ENCODE measurements at places on chromosomes 2 and 18.
A peak's percentile ranks its signal among the peaks of the same experiment; 100 is the strongest.

DNA sequence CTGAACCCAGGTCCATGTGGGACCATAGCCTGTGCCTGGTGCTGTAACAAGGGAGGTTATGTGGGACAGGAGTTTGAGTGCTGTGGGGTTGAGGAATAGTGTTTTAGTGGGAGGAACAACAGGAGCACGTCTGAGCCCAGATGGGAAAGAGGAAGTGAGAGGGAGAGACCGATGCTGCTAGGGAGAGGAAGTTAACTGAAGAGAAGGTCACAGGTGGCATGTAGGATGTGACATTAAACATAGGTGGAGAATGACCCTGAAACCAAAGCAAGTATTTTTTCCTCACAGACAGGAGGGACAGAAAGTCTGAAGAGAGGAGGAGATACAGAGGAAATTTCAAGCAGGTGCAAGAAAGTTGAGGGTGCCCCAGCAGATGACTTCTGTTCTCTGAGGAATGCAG, 87.8 kb downstream of the ACOXL start:
- no peak for DNase-seq

DNA sequence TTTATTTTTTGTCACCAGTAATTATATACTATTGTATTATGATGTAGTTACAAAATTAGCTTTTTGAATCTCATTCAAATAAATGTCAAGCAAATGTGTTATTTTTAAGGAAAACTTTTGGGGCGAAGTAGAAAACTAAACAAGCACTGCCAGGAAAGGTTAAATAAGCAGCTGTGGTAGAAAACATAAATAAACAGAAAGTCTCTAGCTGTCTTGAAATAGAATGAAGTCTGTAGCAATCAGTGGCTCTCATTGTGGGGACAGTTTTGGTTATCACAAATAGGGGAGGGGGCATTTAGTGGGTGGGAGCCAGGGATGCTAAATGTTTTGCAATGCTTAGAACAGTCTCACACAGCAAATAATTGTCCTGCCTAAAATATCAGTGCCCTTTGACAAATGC, 3.4 kb downstream of the INSIG2 start:
- no peak for DNase-seq

DNA sequence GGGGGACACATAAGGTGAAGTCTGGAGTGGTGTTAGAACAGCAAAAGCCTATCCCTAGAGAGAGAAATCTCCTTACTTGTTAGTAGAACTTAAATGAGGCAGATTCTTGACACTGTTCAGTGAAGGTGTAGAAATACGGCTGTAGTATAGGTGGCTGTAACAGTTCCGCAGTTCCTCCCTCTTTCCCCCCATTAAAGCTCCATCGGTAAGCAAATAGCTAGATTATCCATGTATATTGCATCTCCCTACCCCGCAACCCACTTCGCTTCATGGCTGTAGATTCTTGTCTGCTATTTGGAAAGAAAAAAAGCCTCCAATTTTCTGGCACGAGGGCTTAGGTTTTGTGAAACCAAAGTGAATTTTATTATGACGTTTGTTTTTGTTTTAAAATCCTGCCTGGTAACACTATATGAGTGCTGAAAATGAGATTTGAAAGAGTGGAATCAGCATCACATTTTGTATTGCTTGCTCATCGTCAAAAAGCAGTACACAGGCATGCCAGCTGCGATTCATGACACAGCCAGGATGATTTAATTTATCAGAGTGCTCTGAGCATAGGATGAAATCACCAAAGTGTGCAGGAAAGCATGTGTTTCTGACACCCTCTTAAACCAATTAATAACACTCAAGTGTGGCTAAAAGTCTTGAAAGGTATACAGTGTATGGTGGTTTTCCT, 1.4 kb downstream of the FAM171B start:
- no peak for DNase-seq

DNA sequence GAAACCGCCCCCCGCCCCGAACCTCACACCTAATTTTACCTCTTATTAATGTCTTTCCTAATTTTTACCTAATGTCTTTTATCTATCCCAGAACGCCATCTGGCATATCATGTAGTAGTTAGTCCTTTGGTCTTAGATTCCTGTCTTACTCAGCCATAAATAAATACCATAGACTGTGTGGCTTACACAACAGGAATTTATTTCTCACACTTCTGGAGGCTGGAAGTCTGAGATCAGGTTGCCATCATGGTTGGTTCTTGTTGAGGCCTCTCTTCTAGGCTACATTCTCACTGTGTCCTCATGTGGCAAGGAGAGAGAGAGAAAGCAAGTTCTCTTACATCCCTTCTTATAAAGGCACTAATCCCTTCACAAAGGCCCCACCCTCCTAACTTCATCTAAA, 46.8 kb downstream of the RHBDD1 start:
- no peak for DNase-seq

- DNase-seq, result no peak
These were observed 3.9 kb downstream of the SLC35F6 start for GRCh38 chr2:26767894-26768487.

DNA sequence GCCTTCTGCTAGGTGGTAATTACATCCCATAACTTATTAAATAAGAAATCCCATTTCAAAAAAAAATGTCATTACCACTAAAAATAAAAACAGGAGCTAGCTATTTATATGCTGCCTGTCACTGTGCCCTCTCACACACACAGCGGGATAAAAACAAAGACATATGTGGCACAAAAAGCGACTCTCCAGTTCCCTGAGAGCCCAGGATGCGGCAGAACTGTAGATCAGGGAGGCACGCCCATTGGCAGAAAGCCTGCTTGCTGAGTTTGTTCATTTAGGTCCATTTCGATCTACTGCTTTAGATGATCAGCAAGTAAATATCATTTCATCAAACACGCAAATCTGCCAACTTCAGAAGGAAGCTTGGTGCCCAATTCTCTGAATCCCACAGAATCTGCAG, 124.4 kb downstream of the TMEM163 start:
- DNase-seq, result no peak

DNA sequence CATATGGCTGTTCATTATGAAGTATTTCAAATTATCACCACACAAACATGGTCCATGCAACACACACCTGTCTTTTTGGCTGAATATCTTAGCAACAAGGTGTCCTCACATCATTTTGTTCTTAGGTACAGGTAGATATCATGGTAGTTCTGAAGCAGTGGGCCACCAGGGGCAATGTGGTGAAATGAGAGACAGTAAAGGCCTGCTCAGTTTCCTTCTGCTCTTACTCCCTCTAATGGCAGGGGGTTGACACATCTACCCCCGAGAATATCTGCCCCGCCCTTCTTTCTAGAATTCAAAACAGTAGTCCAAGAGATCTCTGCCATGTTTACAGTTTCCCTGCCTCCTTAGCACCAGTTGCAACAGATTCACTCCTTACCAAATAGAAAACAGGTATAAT, 147.0 kb upstream of the KLHL14 start:
- DNase-seq, result no peak

DNA sequence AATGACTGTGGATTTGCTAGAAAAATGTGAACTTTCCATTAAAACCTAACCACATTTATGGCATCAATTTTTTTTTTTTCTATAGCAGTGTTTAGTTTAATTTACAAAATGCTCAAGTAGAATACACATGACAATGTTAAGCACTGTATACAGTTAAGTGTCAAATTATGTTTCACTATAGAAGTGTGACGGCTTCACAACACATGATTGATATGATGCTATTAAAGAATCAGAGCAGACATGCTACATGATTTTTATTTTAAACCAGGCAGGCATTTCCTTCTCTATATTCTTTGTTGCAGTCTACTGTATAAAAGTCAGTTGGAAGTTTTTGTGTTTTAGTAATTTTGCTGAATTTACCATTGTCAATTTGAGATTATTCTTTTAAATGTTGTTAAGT, 43.6 kb downstream of the PROKR1 start:
- no peak for DNase-seq

- no peak for DNase-seq
These were observed 390 bp downstream of the PCARE start for GRCh38 chr2:29073933-29074332.

- no peak for DNase-seq
These were observed 233.1 kb downstream of the HAUS1 start for GRCh38 chr18:46337271-46337670.

- no peak for DNase-seq
These were observed 15.8 kb downstream of the NABP1 start for GRCh38 chr2:191693778-191694177.

- no peak for DNase-seq
These were observed 145.4 kb upstream of the ZNF804A start for GRCh38 chr2:184452907-184453306.

DNA sequence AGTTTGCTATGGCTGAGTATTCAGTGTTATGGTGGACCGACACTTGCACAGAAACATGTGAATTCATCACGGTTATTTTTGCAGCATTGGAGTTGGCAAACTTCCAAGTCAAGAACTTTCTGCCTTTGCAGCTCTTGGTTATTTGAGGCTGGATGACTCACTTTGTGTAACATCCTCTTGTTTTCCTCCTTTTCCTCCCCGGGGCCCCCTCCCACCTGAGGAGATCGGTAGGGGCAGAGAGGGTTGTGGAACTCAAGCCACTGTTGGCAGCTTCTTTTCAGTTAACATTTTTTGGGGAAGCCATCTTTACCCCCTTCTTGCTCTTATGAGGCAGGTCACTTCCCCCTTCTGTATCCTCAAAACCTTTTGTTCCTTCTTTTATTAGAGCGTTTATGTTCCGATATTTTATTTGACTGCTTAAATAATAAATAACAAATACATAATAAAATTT, 48.6 kb downstream of the DDX1 start:
- peak; percentile 18 for DNase-seq

DNA sequence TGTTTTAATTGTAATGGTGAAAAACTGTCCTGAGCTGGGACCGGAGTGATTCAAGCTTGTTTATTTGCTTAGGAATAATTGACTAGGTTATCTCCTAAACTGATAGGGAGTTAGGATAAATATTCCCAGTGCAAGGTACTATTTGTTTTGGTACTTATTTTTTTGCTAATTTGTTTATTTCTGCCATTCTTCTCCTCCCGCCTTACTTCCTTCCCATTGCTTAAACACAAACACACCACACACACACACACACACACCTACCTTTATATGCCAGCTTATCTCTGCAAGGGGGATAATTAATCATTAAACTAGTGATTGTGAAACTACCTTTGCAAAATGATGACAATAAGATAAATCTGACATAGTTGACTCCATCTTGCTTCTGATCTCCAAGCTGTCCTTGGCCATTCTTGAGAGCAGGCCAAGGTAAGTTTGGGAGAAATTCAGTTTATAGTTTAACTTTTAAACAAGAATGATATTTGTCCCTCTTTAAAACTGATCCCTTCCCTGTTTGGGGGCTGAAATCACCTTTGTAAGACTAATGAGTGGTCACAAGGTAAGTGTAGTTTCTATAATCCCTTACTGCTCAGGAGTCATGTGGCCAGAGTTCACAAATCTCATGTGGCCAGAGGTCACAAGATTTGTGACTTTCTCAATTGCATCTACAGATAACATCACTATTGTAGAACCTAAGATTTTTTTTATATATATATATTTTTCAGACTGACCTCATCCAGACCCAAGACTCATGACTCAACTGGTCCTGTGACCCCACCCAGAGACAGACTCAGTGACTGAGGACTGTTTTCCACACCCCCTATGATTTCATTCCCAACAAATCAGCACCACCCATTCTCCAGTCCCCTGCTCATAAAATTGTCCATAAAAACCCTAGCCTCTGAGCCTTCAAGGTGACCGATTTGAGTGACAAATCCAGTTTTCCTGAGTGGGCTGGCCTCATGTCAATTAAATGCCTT, 83.1 kb upstream of the LRRTM4 start:
- no peak for DNase-seq

- peak; percentile 82 for DNase-seq
These were observed 25.2 kb upstream of the LCLAT1 start for GRCh38 chr2:30421604-30422443.

- DNase-seq, result no peak
These were observed 1.9 kb downstream of the CMPK2 start for GRCh38 chr2:6863792-6864191.

DNA sequence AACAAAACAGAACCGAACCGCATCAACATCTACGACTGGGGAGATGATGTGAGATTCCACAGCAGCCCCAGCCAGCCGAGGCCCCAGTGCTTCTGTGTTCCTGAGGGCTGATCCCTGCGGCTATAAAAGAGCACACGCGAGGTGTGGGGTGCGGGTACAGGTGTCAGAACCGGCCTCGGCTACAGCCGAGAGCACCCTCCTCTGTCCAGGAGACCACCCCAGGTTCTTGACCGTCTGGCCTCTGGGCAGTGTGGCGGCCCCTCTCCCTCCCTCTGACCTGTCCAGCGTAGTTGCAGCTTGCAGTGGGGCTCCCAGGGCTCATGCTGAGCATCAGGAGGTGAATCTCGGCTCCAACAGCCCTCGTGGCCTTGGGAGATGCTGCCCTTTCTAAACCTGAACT, 23.7 kb downstream of the RTP5 start:
- DNase-seq, result no peak

GRCh38 chr18:48982266-48982665, 31.5 kb upstream of the SMAD7 start:
- no peak for DNase-seq
